Neural cell (in vitro differentiated cells): ENCODE measurements at places on chromosomes 2 and 18. TPM values are rescaled to one million over a fixed set of nuclear protein-coding genes. Genes with fewer than 3 reads are reported as not detected.

GPATCH11 gene
- 14.7 and 17.7 TPM in 2 replicates for polyA plus RNA-seq

TEKT4 gene
- polyA plus RNA-seq = not detected in 2 replicates

SP9 gene
- 1.6 and 2.5 TPM in 2 replicates for polyA plus RNA-seq

TCF23 gene
- polyA plus RNA-seq = not detected in 2 replicates

SCYGR7 gene
- polyA plus RNA-seq = not detected in 2 replicates

ABCB11 gene
- polyA plus RNA-seq = not detected in 2 replicates

DYNC1I2 gene
- 530 and 561 TPM in 2 replicates for polyA plus RNA-seq

SLC9A4 gene
- 0.06 and 0.15 TPM in 2 replicates for polyA plus RNA-seq

MYCN gene
- polyA plus RNA-seq = 25.1 and 27.2 TPM in 2 replicates

IL37 gene
- not detected in 2 replicates for polyA plus RNA-seq

LIMS2 gene
- polyA plus RNA-seq = not detected in 2 replicates

DRC1 gene
- 0.16 TPM in 1 of 2 replicates, not detected in the other for polyA plus RNA-seq

CENPA gene
- polyA plus RNA-seq = 0.54 and 2.1 TPM in 2 replicates

CFAP210 gene
- polyA plus RNA-seq = 0.20 and 1.7 TPM in 2 replicates

TUBA3D gene
- polyA plus RNA-seq = not detected in 2 replicates

ATP6V1B1 gene
- polyA plus RNA-seq = 0.12 and 0.42 TPM in 2 replicates

IL18RAP gene
- not detected in 2 replicates for polyA plus RNA-seq
